ENCODE measurements at places on chromosomes 6 and 20.
A peak's percentile ranks its signal among the peaks of the same experiment; 100 is the strongest.

DNA sequence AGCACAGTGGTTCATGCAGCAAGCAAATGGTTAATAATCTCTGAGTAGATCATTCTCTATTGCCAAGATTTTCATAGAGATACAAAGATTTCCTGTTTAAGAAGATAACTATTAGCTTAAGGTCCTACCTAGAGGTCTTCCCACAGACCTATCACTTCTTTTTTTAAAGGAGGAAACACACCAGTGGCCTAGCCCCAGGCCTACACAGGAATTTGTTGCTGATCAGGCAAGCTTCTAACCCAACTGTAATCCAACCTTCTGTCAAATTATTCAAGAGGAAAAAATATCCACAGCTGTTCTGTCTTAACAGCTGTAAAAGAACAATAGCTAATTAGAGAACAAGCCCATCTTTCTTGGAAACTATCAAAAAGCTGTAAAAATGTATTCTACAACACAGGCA lies 332.8 kb downstream of the BTBD9 start:
- DNase-seq, result no peak

DNA sequence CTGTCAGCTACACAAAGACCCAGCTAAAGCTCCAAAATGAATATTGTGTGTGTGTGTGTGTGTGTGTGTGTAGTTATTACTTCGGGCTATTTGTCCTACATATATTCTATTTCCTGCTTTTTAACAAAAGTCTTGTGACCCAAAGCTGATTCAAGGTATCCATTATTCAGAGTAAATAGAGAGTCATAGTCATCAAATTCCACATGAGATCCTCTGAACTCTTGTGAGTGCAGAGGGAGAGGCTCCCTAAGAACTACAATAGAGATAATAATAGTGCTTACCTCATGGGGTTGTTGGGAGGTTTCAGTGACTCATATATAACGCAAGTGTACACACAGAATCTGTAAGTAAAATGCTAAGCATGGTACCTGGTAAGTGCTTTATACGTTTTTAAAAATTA lies 95.6 kb upstream of the SHLD1 start:
- DNase-seq, result peak; percentile 1

DNA sequence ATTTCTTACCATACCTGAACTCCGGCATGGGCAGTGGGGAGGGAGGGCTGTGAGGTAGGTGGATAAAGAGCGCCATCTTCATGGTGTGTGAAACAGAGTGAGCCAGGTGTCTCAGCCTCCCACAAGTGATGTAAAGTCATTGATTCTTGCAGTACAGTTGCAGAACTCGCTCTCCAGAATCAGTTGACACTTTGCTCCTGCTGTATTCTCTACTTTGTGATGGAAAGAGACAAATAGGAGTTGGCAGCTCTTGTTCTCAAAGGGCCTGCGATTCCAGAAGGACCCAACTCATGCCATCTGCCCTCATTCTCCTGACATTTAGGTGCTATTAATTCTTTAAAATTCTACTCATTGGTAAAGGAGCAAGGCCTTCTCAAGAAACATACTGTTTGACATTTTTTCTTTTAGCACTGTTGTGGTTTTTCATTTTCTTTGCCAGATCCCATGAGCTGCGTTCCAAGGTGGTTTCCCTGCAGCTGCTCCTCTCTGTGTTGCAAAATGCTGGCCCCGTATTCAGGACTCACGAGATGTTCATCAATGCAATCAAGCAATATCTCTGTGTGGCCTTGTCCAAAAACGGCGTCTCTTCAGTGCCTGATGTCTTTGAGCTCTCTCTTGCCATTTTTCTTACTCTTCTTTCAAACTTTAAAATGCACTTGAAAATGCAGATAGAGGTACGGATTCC lies 49.3 kb downstream of the ARFGEF2 start:
- no peak for DNase-seq

GRCh38 chr6:24340998-24341938 lies 16.6 kb downstream of the DCDC2 start:
- no peak for DNase-seq

DNA sequence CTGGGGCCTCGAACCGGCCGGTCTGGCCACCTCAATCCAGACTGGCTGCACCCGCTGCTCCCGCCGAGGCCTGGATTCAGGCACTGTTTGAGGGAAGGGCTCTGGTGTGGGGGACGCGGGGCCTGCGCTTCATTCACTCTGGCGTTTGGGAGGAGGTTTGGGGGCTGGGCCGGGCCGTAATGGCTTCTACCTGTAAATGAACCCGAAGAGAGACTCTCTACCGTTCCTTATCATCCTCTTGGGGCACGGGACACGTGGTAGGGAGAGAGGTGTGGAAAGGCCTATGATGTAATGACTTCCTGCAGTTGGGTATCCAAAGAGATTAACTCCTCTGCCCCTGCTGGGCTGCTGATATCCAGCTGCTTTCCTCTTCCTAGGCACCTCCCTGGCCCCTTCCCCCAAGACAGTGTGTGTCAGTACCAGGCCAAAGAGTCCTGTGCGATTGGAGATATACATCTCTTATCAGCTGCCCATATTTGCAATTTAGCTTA lies 1.8 kb downstream of the FOXO3 start:
- peak; percentile 52 for DNase-seq

- no peak for DNase-seq
Measured at GRCh38 chr6:41713159-41713649, 22.2 kb downstream of the TFEB start.

DNA sequence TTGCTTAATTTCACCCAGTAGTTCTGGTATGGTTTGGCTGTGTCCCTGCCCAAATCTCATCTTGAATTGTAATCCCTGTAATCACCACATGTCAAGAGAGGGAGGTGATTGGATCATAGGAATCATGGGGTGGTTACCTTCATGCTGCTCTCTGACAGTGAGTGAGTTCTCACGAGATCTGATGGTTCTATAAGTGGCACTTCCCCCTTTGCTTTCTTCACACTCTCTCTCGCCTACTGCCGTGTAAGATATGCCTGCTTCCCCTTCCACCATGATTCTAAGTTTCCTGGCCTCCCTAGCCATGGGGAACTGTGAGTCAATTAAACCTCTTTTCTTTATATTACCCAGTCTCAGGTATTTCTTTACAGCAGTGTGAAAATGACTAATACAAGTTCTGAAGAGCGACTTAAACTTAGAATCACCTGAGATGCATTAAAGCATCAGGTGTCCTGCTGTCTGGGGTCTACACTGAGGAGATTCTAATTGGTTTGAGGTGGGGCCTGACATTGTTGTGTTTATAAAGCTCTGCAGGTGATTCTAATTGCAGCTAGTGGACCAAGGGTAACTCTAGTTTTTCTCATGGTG lies 82.1 kb upstream of the DTNBP1 start:
- DNase-seq, result no peak
